KG1 (cell line): ENCODE measurements at places on chromosomes 16 and 17.

DNA sequence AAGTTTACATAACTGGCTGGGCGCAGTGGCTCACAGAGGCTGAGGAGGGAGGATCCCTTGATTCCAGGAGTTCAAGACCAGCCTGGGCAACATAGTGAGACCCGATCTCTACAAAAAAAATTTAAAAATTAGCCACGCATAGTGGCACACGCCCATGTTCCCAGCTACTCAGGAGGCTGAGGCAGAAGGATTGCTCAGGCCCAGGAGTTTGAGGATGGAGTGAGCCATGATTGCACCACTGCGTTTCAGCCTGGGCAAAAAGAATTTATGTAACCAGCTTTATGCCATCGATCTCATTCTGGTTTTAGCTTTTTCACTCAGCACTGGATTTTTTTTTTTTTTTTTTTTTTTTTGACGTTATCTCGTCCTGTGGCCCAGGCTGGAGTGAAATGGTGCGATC, 9.1 kb upstream of the CD300E start:
- no peak for DNase-seq

GRCh38 chr17:11294826-11295225, 53.8 kb downstream of the SHISA6 start:
- DNase-seq: no peak

- DNase-seq: no peak
These were observed 1.5 kb downstream of the SLC35G3 start for GRCh38 chr17:35192708-35193107.

GRCh38 chr16:48511071-48511540, 98.9 kb downstream of the N4BP1 start:
- no peak for DNase-seq

DNA sequence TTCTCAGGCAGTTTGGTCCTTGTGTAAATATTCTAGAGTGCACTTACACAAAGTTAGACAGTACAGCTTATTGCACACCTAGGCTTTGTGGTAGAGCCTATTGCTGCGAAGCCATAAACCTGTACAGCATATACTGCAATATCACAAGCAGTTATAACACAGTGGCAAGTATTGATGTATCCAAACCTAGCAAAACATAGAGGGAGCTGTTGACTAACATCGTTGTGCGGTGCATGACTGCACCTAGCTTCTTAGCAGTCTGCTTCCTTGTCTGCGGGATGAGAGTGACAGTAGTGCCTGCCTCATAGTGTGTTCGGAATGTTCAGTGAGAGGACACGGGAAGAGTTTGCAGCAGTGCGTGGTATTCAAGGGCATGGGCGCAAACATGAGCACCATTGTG, 78.9 kb downstream of the MPRIP start:
- no peak for DNase-seq

DNA sequence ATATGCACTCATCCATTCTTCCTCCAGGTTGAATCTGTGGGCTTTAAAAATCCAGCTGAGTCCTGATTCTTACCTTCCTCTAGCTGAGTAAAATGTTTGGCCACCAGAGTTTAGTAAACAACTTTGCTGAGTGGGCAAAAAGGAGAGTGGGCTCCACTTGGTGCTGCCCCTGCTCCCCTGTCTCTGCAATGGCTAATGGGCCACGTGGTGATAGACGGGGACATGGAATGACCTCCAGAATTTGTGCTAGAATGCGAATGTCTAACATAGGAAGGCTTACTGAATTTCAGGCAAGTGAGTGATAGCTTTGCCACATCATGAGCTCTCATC, 137.3 kb upstream of the CES5A start:
- no peak for DNase-seq

- DNase-seq: no peak
These were observed 2.9 kb upstream of the MYO1C start for GRCh38 chr17:1495265-1495989.

- DNase-seq: no peak
These were observed 160.6 kb upstream of the RPL38 start for GRCh38 chr17:74042744-74043486.

GRCh38 chr17:75315541-75316243, 26.5 kb upstream of the SLC25A19 start:
- no peak for DNase-seq

DNA sequence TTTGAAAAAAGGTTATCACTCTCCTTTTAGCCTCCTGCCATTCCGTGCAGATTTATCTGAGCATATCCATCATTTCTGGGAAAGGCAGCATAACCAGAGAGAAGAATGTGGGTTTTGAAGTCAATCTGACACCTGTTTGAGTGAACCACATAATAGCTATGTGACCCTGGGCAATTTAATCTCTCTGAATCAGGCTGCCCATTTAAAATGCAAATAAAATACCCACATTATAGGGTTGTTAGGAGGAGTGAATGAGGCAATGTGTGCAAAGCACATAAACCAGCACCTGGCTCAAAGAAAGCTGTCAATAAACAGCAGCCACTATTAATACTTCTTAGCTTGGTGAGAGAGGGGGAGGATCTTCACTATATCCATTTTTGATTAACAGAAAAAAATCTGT, 88.0 kb downstream of the CACNG1 start:
- DNase-seq: no peak

DNA sequence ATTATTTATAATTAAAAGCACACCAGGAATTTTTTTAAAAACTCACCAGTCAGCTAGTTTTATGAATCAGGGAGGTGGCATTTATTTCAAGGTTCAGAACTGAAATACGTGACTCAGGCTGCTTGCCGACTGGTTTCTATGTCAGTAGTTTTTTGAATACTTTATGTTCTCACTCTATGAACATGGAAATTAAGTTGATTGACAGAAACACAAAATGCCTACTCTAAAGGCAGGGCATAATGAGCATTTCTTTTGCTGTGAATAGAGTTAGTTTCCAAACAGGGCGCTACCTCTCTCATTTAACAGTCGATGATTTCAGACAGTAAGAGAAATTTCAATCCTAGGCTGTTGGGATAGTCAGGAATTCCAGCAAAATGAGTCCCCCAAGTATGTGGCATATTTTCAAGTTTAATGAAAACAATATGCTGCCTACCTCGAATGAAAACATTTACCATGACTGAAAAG, 6.7 kb downstream of the HS3ST3B1 start:
- no peak for DNase-seq
